ENCODE measurements at places on chromosomes 2 and 18.
A peak's percentile ranks its signal among the peaks of the same experiment; 100 is the strongest.

DNA sequence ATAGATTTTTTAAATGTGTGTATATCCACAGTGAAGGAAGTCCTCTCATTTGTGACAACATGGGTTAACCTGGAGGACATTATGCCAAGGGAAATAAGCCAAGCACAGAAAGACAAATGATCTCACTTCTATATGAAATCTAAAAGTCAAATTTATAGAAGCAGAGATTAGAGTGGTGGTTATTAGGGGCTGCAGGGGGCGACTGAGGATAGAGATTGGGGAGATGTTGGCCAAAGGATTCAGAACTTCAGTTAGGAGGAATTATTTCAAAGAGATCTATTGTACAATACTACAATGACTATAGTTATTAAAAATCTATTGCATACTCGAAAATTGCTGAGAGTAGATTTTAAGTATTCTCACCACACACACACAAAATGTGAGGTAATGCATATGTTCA lies 252.4 kb upstream of the SLC39A10 start:
- no peak for DNase-seq

- no peak for DNase-seq
Measured at GRCh38 chr2:70561893-70562292, 8.3 kb upstream of the TGFA start.

DNA sequence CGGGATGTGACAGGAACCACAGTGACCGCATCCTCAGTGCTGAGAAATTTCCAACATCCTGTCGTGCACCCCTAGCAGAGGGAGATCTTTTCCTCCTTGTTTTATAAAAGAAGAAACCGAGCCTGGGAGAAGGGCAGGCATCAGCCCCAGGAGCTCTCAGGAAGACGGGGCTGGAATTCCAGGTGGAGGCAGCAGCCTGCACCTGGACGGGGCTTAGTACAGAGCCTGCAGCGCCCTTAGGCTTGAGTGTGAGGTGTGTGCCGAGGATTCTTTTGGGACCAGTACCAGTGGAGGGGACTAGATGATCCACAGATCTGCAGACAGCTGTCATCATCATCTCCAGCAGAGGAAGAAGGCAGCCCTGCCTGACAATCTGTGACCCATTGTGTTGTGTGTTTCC lies 148.8 kb downstream of the GBX2 start:
- no peak for DNase-seq

DNA sequence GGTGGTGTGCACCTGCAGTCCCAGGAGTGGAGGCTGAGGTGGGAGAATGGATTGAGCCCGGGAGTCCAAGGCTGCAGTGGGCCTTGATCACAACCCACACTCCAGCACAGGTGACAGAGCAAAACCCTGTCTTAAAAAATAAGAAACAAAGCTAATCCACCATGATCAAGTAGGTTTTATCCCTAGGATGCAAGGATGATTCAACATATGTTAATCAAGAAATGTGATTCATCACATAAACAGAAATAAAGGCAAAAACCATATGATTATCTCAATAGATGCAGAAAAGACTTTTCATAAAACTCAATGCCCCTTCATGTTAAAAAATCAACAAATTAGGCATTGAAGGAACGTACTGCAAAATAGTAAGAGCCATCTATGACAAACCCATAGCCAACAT lies 58.1 kb downstream of the CCBE1 start:
- DNase-seq, result peak; percentile 25

DNA sequence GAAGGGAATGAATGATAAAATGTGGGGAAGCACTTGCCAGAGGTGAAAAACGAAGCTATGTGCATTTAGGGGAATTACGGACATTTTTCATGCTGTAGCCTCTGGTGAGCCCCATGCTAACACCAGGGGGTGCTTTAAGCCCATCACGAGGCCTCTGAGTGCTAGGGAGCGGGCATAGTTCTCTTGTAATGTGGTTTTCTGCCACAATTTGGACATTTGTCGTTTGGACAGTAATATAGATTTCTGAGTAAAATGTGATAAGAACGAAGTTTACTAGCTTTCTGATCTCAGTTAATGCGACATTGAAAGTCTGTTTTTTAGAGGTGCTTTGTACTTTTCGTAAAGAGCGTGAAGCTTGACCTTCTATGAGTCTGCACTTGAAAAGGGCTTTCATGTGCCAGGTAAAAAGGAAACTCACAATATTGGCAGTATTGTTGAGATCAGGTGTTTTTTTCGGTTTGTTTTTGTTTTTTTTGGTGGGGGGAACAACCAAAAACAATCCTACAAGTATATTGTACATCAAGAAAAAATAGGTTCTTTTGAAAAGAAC lies 50.6 kb downstream of the TRAF3IP1 start:
- DNase-seq, result no peak

GRCh38 chr18:49075681-49076080 lies 124.9 kb upstream of the SMAD7 start:
- DNase-seq, result no peak

DNA sequence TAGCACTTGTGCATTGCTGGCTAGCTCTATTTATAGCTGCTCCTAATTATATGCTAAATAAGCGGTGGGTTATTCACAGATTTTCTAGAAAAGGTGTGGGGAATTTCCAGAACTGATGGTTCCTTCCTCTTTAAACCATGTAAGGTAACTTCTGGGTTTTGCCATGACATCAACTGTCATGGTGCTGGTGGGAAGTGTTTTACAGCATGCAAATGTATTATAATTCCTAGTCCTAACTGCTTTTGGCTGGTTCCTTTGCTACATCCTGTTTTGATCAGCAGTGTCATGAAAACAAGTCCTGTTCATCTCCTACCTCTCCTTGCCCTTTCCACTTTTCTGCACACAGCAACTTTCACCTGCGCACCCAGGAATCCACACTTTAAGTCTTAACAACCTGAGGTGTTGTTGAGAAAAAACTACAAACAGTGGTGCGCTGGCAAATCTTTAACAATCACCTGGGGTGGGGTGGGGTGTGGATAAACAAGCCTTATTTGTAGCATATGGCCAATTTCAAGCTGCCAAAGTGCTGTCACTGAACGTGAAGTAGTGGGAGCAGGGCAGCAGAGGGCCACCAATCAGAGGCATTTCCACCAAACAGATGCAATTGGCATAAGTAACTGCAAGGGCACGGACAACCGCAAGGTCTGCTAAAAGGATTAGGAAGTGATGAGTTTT lies 33.4 kb upstream of the SKOR2 start:
- peak; percentile 70 for DNase-seq

DNA sequence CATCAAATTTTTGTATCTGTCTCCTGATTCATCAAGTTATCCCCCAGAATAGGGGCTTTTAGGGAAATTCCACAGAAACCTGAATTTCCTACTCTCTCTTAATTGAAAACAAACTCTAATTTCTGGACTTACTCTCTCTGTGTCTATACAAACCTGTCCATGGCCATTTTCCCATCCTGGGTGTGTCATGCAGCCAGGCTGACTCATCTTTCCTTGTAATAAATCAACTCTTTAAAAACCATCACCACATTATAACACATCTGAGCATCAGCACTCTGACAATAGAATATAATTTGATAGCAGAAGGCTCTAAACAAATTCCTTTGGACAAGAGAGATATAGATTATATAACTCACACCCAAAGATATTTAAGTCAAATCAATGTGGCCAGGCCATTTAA lies 610.2 kb downstream of the DCC start:
- no peak for DNase-seq

DNA sequence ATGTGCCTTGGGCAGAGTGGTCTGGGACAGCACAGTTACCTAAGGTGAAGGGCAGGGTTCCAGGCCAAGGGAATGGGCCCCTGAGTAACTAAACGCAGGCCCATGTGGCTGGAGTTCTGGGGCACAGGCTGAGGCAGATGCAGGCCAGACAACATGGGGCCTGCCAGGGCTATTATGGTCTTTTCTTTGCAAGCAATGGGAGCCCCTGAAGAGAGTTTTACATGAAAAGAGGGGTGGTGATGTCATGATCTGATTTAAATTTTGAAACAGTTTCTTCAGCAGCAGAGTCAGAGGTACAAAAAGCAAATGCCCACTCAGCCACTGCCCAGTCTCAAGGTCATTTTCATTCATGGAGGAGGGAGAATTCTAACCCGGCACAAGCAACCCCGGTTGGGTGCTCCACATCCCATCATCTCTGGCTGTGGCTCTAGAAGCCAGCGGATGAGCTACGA lies 5.6 kb downstream of the CHST10 start:
- DNase-seq, result peak; percentile 60

- DNase-seq, result peak; percentile 59
Measured at GRCh38 chr18:75546964-75547363, 119.5 kb upstream of the SMIM21 start.

DNA sequence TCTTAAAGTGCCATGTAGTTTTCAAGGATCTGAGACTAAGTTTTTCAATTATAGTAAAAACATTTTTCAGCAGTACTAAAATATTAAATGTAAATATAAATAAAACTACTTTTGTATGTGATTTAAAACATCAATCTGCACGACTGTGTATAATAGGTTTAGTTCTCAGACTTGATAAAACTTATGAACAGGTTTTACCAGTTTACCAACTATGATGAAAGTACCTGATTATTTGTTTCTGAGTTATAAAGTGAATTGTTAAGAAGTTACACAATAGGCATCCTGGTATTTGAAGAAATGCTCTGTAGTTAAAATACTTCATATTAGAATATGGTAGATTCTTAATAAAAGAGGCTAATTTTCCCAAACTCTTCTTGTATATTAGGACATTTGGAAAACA lies 14.8 kb downstream of the RELCH start:
- DNase-seq, result no peak

DNA sequence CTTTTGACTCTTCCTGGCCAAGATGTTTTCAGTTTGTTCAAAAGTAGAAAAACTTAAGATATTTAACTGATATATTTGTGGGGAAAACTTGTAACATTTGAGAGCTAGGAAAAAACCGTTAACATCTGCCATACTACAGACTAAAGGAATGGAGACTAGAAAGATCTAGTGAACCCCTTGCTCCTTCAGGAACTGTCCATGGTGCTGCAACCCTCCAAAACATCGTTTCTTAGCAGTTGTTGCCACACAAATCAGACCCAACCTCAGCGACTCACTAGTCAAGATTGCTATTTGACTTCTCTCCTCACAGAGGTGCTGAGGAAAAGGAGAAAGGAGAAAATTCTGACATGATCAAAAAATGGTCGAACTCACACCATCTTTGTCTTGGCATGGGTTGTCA lies 393.8 kb upstream of the LYPD1 start:
- DNase-seq, result no peak

DNA sequence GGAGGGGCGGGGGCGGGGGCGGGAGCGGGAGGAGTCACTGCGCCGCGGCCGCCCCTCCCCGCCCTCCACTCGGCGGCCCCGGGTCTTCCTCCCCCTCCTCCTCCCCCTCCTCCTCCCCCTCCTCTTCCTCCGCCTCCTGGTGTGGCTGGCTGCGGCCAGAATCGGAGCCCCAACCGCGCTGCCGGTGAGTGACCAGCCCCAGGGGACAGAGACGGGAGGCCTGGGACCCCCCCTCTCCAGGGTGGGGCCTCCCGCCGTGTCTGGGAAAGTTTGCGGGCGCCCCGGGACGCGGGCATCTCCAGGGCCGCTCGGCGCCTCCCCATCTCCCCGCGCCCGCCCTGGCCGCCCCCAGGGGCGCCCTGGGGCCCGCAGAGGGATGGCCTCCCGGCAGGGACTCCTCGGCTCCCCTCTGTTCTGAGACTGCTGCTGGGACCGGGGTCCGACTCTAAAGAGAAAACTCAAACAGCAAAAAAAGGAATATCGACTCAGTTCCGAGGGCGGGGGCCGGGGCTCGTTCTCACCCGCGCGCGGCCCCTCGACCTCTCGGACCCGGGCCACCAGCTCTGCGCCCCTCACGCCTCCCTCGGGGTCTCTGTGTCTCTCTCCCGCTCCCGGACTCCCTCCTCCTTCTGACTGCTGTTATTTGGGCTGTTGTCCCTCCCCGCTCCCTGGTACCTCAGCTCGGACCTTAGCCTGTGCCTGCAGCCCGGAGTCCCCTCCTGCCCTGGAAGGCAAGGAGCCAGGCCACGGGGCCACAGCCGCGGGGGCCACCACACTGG lies at the start of gene STON1:
STON1 (plus strand) TSS at position 122 of the 779 bp plus-strand sequence. CDS start 50,480 bp downstream, outside the sequence.
- peak; percentile 87 for DNase-seq

Data from osteocyte (in vitro differentiated cells).